ENCODE measurements at places on chromosomes 5 and 9.

GRCh38 chr5:177066224-177066623 lies 20.5 kb upstream of the FGFR4 start:
- DNase-seq = peak; percentile 19

DNA sequence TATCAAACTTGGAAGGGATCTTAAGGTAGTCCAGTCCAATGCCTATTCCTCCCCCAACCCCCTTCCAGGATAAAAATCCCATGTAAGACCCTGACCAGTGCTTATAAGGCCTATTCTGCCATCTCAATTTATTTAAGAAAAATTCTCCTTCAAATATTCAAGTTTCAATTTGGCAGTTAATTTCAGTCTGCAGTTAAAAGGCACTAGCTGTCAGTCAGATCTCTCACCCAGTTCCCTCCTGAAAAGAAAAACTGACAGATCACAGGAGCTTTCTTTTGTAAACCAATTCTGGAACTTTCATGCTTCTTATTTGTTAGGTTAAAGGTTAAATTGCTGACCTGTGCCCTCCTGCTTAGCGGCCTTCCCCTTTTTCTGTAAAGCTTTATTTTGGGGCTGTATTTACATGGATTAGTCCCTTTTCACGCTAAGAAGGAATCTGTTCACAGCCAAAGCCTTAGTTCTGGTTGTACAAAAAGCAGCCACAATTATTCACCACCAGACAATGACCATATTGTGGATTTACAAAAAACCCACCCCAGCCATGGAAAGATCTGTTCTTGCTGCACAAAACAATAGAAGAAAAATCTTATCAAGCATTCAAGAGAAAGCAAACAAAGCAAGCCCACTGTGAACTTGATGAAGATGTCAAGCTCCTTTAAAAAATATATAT lies 68.7 kb downstream of the DENND1A start:
- no peak for DNase-seq

DNA sequence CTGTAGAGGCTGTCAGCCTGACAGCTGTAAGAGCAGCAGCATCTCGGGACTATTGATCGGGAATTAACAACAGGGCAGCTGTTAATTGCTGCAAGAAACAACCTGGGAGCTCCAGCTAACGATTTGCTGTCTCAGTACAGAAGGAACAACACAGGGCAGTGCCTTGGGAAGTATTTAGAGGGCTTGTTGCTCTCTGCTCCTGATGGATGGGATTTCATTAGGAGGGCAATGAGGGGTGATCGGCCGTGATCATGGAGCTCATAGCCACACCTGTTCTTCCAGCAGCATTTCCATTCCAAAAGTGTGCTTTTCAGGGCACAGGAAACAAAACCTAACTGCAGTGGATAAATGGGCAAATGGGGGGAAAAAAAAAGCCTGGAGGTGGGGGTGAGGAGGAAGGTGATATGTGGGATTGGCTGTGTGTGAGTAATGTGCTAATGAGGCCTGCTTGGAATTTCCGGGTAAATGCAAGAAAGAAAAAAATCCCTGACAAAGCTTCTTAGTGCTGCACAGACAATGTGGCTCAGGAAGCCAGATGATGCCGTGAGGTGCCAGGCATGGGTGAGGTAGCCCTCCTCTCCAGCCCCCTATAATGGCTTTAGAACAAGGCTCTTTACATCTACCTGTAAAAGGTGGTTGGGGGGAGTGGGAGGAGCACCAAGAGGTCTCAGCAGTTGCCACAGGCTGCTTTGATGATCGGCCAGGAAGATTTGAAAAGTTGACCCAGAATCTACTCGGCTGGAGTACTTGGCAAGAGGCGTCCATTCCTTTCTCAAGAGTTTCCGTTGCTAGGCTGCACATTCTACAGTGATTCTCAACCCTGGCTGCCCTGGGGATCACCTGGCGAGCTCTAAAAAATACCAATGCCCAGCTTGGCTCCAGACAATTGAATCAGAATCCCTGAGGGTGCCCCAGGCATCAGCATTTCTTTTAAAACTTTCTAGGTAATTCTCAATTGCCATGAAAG lies 139.5 kb upstream of the KLF9 start:
- DNase-seq = peak; percentile 81

- DNase-seq = peak; percentile 61
These were observed 35.6 kb downstream of the TPPP start for GRCh38 chr5:657570-657969.

- DNase-seq = peak; percentile 87
These were observed 91.3 kb upstream of the ZNF366 start for GRCh38 chr5:72598401-72599064.

DNA sequence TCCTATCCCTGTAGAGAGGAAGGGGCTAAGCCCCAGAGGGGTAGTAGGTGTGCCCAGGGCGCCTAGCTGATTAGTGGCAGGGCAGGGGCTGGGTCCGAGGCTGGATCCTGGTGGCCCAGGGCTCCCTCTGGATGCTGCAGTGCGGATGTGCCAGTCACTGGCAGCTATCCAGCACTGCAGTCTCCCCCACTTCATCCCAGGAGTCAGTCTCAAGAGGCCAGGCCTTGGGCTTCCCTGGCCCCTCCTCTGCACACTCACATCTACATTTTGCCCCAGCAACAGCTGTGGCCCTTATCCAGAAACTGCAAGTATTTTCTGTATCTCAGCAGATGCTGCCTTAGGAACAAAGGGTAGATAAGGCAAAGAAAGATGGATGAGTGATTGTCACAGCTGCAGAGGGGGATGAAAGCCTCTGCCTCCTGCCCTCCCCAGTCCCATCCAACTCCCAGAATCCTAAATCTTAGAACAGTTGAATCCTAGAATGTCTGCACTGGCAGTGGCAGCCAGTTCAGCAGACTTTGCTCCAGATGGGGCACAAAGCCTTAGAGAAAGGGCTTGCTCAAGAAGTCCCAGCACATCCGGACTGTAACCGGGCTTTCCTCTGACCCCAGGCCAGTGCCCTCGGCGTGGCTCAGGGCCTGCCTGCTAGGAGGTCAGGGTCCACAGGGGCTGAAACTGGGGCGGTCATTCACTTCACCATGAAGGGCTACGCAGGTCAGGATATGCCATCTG lies 1.6 kb downstream of the ANXA6 start:
- peak; percentile 72 for DNase-seq

GRCh38 chr5:151240924-151241635 lies 11.9 kb upstream of the GM2A start:
- no peak for DNase-seq

DNA sequence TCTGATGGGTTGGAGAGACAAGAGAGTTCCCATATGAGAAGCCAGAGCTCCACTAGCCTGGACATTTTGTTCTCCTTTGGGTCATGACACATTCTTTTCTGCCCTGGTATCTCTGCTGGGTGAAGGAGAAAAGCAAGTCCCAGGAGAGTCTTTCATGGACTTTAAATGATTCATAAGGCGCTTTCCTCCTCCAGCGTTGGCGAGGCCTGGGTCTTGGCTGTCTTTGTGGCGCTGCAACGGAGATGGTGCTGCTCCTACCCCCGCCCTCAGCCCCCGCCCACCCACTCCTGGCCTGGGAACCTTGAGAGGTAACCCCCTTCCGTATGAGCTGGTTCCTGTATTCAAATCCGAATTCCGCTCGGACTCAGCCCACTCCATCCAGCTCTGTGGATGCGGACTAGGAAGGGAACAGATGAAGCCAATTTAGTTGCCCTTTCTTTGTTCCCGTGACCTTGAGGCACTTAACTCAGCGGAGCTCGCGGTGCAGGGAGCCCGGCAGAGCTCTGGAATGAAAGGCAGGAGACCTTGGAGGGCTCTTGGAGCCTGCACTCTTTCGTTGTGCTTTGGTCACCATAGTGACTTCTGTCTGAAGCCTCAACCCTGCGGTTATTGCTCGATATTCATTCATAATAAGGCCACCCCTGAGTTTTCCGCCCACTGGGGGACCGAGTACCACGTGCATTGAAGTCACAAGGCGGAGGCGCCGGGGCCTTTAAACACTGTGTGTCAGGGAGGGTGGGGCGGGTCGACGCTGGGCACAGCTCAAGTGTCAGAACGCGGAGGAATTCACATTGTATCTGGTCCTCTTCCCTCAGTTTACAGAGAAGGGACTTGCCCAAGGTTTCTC lies 14.0 kb upstream of the PWWP2A start:
- peak; percentile 32 for DNase-seq

- no peak for DNase-seq
These were observed 648.3 kb upstream of the ZNF608 start for GRCh38 chr5:125394661-125395280.

DNA sequence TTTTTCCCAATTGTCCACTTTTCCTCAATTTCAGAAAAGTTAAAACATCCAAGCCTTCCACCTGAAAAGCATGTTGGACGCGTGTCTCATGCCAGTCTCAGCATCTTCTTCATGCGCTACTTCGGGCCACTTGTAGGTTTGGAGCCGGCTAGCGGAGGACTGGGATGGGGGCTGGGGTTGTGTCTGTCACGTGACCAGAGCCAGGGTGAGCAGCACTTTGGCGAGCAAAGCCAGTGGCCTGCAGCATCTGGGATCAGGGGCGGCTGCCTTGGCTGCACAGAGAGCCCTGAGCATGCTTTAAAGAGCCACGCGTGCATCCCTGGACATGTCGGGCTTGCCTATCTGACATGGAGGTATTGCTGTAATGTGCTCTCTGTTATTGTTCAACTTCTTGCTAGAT lies 41.2 kb downstream of the SLC6A3 start:
- no peak for DNase-seq

DNA sequence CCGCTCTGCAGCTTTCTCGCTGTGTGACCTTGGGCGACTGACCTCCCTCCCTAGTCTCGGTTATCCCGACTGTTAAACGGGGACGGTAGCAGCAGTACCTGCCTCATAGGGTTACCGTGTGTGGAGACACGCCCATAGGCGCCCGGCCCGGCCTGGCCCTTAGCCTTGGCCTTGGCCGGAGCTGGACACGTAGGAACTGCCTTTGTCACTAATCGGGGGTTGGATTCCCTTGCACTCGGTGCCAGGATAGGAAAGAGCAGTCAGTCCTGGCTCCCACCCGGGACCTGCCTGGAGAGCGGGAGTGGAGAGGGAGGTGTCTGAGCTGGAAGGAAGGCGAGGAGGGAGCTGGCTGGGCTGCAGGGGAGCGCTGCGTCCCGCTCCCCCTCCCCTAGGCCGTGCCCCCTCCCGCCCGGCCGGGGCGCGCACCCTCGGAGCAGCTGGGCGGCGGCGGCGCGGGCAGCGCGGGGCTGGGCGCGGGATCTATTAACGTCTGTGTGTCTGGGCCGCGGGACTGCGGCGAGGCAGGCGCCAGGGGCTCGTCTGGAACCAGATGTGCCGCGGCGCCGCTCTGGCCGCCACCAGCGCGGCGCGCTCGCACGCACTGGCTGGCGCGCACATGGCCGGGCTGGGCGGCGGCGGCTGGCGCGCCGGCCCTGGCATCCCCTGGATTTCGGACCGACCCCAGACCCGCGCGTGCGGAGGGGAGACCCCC lies 31.7 kb downstream of the PRRX2 start:
- DNase-seq = peak; percentile 83

DNA sequence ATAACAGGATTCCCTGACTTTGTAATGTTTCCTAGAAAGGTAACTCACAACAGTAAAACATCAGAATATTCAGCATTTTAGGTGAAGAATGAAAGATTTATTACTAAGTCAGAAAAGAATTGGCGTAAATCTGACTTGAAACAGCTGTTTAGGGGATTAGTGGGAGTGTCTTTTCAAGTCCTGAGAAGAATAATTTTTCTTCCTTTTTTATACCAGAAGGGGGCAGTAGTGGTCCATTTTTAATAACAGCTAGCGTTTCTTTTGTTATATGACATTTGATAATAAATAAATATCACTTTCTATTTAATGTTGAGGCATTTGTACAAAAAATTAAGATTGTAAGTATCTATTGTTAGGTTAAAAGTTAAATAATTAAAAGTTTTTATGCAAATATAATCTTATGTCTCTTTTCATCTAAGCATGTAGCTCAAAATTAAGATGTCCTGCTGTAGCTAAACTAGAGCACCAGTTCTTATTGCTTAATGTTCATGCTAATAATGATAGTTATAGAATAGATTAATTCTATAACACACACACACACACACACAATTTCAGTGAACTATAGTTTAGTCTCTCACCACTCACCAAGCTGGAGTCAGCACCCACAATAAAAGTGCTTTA lies 258.7 kb upstream of the ARRDC3 start:
- peak; percentile 49 for DNase-seq

- no peak for DNase-seq
These were observed 6.1 kb downstream of the BASP1 start for GRCh38 chr5:17223367-17224185.
